Activated naive CD4-positive, alpha-beta T cell treated with anti-CD3 and anti-CD28 coated beads, Interleukin-2, amount 10 ng/mL, durations not matched to agents 7 days and 5 days (primary cell): ENCODE measurements at places on chromosomes 1 and 21.

DNA sequence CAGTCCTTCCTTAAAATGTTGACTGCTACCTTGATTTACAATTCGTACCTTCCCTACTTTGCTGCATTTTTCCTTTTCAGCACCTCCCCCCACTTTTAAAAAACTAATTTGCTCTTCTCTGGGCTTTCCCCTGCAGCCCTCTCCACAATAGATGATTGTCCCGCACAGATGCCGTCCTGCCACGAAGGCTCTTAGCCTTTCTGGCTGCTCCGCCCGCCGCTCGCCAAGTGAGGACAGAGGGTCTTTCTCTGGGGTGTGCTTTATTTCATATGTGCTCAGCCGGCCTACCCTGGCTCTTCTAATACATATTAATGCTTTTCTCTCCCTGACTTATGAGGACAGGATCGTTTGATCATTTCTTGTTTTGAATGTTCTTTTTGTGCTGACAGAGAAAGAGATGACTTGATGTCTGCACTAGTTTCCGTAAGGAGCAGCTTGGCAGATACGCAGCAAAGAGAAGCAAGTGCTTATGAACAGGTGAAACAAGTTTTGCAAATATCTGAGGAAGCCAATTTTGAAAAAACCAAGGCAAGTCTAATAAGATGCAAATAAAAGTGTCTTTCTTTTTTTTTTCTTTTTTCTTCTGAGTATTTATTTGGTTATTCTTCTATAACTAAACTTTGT lies 60.6 kb downstream of the SDCCAG8 start:
- no peak for DNase-seq

DNA sequence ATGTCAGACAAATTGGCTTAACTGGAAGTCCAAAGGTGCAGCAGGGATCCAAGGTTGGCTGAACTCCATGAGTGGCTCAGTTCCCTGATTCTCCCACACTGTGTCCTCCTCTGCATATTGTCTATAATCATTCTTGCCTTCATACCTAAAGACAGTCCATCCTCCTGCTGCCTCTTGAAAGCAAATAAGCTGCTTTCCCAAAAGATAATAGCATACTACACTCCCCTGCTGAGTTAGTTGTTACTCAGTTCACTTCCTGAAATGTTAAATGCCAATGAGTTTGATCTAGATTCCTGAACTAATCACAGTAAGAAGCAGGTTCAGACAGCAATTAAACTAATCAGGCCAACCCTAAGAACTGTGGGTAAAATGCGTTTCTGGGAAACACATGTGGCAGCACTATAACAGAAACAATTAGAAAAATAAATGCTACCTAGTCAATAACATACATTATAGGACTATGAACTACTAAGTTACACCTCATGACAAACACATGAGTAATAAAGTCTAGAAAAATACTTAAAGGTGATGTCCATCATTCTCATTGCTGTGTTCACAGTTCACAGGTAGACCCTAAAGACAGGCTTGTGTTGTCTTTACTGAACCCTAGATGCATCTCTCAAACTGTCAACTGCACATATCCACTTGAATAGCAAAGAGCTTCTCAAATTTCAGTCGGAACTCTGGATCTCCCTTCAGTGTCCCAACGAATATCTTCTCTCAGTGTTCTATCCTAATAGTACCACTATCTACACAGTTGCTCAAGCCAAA lies 50.8 kb upstream of the BOLA1 start:
- no peak for DNase-seq

GRCh38 chr1:99497690-99498089 lies 148.2 kb upstream of the PALMD start:
- DNase-seq = no peak

- no peak for DNase-seq
Measured at GRCh38 chr1:186792870-186793581, 35.7 kb upstream of the PLA2G4A start.

DNA sequence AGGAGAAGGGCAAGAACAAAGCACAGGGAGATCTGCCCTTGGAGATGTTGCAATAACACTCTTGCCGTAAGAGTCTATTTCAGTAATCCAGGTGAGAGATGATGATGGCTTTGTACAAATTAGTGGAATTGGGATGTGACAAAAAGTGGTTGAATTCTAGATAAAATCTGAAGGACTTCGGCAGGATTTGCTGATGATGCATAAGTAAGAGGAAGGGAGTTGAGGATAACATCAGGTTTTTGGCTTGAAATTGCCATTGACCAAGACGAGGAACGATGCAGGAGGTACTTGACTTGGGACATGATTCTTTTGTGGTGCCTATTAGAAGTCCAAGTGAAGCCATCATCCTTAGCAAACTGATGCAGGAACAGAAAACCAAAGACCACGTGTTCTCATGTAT lies 238.1 kb downstream of the GRIK1 start:
- DNase-seq = no peak

- DNase-seq = peak; percentile 33
Measured at GRCh38 chr1:45334308-45335245, 5.4 kb upstream of the TOE1 start.

- DNase-seq = no peak
Measured at GRCh38 chr1:77945345-77945744, 33.5 kb downstream of the FUBP1 start.

DNA sequence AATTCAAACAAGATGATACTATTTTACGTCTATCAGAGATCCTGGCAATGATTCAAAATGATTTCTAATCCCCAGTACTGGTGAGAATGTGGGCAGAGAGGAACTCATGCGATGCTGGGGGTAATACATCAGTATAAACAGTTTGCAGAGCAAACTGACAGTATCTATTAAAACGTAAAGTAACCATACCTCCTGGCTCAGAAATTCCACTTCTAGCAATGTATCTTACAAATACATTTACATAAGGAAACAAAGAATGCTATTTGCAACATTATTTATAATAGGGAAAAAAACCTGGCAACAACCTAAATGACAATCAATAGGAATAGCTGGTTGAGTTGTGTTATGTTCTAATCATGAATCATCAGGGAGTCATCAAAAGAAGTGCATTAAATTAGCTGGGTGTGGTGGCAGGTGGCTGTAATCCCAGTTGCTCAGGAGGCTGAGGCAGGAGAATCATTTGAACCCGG lies 15.9 kb downstream of the RCAN1 start:
- no peak for DNase-seq

DNA sequence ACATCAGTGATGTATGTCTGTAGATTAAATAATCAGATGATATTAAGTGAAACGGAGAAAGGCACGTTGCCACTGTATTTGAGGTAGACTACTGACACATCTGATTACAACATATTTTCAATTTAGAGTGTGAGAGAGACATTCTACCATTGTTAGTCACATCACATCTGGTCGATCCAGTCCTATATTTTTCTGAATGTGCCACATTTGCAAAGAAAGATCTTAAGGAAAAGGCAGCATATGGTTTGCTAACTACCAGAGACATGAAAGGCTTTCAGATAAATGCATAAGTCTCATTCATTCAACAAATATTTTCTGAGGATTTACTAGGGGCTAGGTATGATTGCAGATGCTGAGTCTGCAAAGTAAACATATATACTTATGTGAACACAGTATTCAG lies 114.3 kb upstream of the RUNX1 start:
- DNase-seq = no peak

GRCh38 chr1:17078991-17079868 lies 25.4 kb upstream of the SDHB start:
- no peak for DNase-seq

- no peak for DNase-seq
Measured at GRCh38 chr1:110918016-110918415, 45.1 kb downstream of the CD53 start.

- peak; percentile 64 for DNase-seq
Measured at GRCh38 chr1:155976062-155976912, 2.1 kb downstream of the ARHGEF2 start.

DNA sequence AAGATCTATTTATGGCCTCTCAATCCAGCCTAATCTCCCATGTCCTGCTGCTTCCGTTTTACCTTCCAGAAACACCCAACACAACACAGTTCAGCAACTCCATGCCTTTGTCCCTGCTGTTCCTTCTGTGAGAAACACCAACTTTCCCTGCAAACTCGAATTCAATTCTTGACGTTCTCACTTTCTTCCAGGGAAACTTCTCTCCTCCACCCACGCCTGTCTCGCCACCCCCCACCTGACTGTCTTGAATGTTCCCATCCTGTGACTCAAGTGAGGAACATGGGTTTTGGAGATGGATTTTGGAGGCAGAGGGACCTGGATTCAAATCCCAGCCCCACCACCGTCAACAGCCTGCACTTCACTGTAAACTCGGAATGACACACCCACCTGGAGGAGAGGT lies 44.8 kb downstream of the GRHL3 start:
- DNase-seq = no peak
